ENCODE measurements at places on chromosomes 16 and 17.

DNA sequence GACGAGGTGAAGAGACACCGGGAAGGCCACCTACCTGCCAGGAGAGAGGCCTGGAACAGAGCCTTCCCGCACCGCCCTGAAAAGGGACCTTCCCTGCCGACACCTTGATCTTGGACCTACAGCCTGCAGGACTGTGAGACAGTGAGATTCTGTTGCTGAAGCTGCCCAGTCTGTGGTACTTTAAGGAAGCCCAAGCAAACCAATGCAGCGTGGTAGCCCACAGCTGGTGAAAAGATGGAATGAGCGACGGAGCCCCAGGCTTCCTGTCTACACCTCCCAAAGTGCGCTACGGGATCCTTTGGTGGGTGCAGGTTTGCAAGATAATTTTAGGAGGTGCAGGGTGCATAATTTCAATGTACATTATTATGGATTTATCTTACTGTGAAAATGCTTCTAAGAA lies 33.9 kb downstream of the TNFRSF13B start:
- DNase-seq = no peak

GRCh38 chr16:76294396-76295214 lies 17.4 kb downstream of the CNTNAP4 start:
- no peak for DNase-seq

DNA sequence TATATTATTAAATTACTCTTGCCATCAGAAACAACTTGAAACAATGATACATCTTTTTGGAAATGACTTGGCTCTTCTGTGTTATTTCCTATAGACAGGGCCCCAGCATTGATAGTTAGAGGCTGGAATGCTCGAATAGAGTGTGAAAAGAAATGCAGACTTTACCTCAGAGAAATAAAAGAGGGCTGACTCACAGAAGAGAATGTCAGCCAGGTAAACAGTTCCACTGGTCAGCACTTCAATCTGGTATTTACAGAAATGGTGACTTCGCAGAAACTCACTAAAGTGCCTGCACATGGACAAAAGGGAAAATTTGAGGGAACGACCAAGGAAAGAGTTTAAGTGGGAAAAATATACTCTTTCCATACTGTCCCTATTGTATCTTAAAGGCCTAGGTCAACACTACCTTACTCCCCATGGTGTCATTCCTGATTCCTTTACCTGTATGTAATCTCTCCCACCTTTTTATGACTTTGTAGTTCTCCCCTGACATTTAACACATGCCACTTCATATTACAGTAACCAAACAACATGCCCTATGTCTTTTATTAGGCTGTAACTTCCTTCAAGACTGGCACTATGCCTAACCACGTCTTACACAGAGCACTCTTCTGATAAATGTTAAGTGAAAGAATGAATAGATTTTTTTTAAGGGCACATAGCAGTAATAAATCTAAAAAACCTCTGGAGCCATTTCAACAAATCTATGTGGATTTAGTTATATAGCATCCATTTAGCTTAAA lies 36.7 kb downstream of the AKAP10 start:
- no peak for DNase-seq

DNA sequence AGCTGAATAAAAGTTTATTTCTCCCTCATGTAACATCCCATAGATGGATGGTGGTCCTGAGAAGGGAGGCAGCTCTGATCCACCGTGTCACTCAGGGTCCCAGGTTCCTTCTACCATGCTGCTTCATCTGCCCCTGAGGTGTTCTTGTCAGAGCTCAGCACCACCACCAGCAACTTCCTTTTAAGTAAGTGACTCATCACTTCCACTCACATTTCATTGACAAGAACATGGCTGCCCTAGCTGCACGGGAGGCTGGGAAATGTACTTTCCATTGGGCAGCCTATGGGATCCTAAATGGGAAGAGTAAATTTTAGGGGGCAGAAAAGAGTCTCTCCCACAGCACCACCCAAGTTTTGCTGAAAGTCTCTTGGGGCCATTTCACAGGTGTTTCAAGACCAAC lies 134.7 kb downstream of the USP31 start:
- DNase-seq = no peak

- DNase-seq = no peak
These were observed 14.6 kb upstream of the CIBAR2 start for GRCh38 chr16:85126705-85127378.

DNA sequence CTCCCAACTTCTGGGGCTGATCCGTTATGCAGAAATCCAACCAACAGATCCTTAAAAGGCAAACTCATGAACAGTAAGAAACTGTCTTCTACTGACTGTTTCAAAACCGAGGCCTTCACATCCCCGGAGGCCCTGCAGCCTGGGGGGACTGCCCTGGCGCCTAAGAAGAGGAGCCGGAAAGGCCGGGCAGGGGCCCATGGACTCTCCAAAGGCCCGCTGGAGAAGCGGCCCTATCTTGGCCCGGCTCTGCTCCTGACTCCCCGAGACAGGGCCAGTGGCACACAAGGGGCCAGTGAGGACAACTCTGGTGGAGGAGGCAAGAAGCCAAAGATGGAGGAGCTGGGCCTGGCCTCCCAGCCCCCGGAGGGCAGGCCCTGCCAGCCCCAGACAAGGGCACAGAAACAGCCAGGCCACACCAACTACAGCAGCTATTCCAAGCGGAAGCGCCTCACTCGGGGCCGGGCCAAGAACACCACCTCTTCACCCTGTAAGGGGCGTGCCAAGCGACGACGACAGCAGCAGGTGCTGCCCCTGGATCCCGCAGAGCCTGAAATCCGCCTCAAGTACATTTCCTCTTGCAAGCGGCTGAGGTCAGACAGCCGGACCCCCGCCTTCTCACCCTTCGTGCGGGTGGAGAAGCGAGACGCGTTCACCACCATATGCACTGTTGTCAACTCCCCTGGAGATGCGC lies 39.5 kb downstream of the SREBF1 start:
- DNase-seq = no peak

GRCh38 chr16:72787130-72787513 lies 260.8 kb downstream of the ZFHX3 start:
- DNase-seq = no peak

DNA sequence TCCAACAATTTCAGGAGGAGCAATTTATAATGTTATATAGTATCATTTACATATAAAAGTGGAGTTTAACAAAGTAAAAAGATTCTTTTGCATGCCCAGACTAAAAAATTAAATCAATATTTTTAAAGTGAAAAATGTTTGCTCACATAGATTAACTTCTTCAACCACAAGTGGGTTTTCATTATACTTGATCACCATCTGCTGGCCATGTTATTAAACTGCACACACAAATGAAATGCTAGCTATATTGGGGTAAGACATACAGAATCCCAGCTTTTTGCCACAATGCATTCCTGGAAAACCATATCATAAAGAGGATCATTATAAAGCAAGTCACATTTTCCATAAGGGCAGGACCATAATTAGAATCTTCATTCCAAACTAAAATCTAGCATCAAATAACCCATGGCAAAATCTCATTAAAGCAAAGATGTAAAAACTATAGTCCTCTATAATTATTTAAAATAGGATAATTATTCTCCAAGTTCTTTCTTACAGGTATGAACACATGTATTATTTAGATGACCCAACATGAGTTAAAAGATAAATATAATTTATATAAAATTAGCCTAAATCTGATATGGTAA lies 26.3 kb downstream of the CEP112 start:
- DNase-seq = peak; percentile 3

DNA sequence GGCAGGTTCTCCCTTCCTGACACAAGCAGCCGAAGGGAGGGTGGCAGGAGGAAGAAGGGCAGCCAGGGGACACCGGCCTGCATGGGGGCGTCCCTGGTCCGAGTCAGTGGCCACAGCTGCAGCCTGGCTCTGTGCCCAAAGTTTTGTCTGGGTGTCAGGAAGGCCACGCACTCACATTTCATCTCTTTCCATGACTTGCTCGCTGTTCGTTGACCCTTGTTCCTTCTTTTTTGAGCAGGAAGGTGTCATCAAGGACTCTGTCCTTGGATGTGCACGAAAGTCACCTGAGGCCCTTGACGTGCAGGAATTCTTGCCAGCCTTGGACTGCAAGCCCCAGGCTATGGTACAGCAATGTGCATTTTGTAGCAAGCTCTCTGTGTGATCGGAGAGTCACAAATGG lies 93.3 kb downstream of the TNFRSF13B start:
- DNase-seq = no peak

- no peak for DNase-seq
These were observed 28.2 kb upstream of the RBBP6 start for GRCh38 chr16:24511174-24511573.

DNA sequence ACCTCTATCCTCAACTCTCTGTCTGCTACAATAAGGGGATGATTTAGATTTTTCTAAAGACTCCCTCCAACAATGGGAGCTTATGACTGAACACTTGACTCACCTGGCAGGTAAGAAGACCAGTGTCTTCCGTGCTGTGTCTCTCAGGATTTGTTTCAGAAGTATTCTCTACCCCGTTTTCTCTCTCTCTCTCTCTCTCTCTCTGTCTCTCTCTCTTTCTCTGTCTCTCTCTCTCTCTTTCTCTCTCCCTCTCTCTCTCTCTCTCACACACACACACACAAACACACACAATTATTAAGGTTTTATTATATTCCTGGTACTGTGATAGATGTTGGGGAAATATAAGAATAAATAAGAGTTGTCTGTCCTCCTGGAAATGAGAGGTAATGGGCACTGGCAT lies 263.9 kb downstream of the TOX3 start:
- DNase-seq = no peak

DNA sequence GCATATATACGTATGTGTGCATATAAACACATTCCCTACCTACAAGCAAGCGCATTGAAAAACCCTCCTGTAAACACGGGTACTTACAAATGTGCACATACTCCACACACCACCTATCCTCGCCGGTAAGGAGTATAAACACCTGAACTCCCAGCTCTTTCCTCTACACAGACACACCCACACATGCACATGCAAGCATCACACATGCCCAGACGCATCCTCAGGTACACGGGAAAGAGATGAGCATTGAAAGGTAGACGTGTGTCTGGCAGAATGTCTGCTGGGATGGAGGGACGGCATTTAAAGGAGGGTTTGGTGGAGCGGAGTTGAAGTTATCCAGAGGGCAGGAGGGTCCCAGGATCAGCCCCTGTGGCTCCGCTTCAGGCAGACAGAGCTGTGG lies 4.7 kb upstream of the SMTNL2 start:
- DNase-seq = no peak

DNA sequence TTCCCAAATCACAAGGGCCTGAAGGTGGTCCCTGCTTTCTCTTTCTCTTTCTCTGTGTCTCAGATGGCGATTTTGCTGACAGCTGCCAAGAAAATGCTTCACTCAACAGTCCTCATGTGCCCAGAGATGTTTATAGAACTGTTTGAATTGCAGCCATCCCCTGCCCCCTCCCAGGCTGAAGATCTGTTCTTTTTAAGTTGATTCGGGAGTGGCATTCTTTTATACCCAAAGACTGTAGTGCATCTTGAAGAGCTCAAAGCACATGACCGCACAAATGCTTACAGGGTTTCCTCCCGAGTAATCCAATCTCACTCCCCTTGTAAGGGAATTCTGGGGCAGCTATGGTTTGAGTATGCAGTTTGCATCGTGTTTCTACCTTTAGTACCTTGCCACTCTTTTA lies 75.7 kb downstream of the SEC14L1 start:
- DNase-seq = no peak

- no peak for DNase-seq
These were observed 14.9 kb downstream of the MYBBP1A start for GRCh38 chr17:4540224-4540651.

GRCh38 chr17:2211661-2212399 lies 91.8 kb downstream of the SMG6 start:
- DNase-seq = no peak

DNA sequence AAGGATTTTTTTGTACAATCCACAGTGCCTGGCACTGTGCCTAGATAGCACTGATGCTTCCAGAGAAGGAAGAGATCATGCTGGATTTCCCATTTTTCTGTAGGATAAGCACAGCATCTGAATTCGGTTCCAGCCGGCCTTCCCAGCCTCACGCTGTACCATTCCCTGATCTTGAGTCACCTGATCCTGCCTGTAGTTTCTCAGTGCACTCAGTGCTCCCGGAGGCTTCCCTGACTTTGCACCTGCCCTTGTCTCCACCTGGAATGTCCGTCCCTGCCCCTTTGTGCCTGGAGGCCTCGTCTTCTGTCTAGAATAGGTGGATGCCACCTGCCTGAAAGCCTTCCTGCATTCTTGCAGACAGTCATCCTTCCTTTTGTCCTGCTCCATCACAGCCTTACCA lies 179.9 kb downstream of the CCDC182 start:
- no peak for DNase-seq

DNA sequence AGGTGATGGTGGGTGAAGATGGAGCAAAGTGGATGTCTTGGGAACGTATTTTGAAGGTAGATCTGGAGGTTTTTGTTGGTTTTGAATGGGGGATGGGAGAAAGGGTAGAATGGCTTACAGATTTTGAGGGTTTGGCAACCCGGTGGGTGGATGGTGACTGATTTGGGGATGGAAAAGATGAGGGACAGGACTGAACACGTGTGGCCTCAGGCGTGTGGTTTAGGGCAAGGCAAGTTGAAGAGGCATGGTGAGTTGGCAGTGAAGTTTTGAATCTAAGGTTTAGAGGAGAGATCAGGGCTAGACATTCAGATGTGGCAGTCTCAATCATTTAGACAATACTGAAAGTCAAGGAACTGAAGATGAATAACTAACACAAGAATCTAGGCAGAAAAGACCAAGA lies 5.0 kb upstream of the DCTPP1 start:
- no peak for DNase-seq

DNA sequence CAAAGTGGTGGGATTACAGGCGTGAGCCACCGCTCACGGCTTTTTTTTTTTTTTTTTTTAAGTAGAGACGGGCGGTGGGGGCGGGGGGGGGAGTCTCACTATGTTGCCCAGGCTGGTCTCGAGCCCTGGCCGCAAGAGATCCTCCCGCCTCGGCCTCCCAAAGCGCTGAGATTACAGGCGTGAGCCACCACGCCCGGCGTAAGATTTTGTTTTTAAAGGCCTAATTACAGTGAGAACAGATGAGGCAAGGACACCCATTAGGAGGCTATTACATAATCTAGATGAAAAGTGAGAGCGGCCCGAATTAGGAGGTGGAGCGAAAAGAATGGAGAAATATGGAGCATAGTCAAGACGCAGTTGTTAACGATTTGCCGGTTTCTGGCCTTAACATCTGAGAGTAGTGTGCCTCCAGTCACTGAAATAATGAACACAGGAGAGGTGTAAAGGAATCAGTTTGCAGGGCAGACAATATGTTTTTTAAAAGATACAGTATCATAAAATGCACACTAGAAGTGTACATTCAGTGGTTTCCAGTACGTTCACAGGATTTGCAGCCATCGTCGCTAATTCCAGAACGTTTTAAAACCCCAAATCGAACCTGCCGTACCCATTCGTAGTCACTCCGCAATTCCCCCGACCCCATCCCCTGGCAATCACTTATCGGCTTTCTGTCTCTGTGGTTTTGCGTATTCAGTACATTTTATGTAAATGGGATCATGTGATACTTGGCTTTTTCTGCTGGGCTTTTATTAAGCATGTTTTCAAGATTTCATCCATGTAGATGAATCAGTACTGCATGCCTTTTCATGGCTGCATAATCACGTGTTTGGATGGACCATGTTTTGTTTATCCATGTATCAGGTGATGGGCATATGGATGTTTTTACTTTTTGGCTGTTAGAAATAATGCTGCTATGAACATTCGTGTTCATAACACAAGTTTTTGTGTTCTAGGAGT lies 1.4 kb upstream of the SLX4 start:
- no peak for DNase-seq
